ENCODE measurements at places on chromosomes 3 and 15. TPM values are rescaled to one million over a fixed set of nuclear protein-coding genes. Genes with fewer than 3 reads are reported as not detected.

SLC7A14 gene
- 0.02 TPM for total RNA-seq

- no peak for DNase-seq
Measured at GRCh38 chr3:126607214-126607908, 47.6 kb downstream of the TXNRD3 start.

TMEM207 gene
- not detected for total RNA-seq

UBA5 gene
- 38.2 TPM for total RNA-seq

DNA sequence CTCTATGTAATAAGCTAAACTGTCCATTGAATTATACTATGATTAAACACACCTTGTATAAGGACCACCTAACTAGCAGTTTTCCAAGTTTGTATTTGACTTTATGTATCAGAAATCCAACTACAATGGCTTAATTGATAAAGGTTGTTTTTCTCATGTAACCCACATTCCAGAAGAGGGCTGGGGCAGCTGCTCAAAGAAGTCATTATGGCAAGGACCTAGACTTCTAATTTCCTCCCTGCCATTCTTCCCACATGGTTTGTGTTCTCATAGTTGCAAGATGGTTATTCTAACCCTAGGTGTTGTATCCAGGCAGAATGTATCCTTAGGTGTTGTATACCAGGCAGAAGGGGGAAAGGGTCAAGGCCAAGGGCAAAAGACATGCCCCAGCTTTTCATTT is 35.7 kb downstream of the GPR176 start:
- DNase-seq = no peak

LRRN1 gene
- 2.2 TPM for total RNA-seq

CFAP20DC gene
- 3.1 TPM for total RNA-seq

DNA sequence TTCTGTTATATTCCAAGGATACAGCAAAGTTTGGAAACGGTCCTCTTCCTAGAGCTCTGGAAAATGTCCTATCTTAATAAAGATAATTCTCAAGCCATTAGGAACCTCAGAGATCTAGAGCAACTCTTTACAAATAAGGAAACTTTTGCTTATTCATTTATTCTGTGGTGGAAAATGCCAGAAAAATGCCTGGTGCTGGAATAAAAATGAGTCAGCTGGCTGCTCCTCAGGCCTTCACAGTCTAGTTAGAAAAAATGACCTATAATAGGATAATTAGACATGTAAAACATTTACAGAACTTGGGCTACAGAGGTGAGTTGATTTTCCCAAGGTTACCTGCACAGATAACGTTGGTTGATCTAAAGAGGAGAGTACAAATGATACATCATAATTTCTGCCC is 372.5 kb downstream of the NLGN1 start:
- no peak for DNase-seq

DNA sequence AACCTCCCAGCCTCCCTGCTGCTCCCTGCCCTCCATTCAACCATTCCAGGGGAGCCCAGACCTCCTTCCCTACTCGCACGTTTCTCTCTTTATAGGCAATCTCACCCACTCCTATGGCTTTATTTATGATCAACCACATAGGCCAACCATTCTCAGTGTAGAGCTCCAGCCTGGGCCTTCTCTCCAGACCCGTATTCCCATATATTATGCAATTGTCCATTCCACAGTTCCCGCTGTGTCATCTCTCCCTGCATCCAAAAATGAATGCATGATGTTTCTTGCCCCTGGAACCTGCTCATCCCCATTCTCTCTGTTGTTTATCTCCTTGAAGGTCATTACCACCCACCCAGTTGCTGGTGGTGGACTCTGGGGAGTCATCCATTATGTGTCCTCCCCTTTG is 140.7 kb downstream of the LIPC start:
- no peak for DNase-seq

DNA sequence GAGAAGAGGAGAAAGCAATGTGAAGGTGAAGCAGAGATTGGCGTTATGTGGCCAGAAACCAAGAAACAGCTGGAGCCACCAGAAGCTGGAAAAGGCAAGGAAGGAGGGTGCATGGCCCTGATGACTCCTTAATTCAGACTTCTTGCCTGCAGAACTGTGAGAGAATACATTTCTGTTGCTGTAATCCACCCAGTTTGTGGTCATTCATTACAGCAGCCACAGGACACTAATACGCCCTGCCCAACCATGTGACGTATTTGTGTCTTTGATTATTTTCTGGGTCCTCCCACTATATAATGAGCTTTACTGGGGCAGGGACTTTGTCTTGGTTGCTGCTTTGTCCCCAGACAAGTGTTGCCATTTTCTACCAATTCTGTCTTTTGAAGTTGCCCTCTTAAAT is 64.5 kb upstream of the MITF start:
- no peak for DNase-seq

LRRC3B gene
- total RNA-seq = not detected

DNA sequence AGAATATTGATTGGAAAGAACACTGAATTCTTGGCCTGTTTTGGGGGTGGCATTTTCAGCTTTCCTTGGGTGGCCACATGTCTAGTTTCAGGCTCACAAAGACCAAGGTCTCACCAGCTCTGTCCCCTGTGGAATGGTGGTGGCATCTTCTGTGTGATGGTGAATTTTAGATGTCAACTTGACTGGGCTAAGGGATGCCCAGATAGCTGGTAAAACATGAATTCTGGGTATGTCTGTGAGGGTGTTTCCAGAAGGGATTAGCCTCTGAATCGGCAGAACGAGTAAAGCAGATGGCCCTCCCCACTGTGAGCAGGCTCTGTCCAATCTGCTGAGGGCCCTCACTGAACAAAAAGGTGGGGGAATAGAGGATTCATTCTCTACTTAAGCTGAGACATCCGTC is 34.4 kb upstream of the MYZAP start:
- DNase-seq = no peak

CPNE9 gene
- total RNA-seq = not detected

CCDC12 gene
- 23.3 TPM for total RNA-seq

UNC13C gene
- 1.1 TPM for total RNA-seq

DNA sequence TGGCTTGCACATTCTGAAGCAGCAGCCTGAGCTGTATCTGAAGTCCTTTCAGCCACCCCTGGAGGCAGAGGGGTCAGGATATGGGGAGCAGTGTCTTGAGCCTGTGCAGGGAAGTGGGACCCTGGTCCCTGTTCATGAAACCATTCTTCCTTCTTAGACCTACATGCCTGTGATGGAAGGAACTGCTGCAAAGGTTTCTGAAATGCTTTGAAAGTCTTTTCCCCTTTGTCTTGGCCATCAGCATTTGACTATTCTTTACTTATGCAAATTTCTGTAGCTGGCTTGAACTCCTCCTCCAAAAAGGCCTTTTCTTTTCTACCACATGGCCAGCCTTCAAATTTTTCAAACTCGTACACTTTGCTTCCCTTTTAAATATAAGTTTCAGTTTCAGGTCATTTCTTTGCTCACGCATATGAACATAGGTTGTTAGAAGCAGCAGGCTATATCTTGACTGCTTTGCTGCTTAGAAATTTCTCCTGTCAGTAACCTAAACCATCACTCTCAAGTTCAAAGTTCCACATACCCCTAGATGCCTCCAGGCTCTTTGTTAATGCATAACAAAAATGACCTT is 62.3 kb downstream of the GALK2 start:
- DNase-seq = no peak

- DNase-seq = no peak
Measured at GRCh38 chr3:34218706-34219385, 420.4 kb downstream of the PDCD6IP start.

DNA sequence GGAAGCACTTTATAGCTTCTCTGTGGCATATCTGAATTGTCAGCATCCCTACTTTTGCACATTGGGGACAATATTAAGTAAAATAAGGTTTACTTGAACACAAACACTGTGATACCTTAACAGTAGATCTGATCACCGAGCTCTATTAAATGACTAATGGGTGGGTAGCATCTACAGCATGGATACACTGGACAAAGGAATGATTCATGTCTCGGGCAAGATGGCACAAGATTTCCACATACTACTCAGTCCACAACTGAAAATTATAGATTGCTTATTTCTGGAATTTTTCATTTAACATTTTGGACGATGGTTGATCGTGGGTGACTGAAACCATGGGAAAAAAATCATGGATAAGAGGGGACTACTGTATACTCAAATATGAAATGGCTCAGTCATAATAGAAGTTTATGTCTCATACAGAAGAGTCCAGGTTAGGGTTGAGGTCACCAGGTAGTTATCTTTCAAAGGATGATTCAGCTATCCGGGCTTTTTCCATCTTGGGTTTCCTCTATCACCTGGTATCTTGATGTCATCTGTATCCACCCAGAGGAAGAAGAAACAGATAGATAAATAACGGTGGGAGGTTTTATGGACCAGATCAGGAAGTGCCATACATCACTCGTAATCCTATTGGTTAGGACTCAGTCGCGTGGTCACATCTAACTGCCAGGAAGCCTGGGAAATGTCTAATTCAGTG is 320.0 kb upstream of the RARB start:
- no peak for DNase-seq

- DNase-seq = no peak
Measured at GRCh38 chr15:92954578-92954977, 54.5 kb downstream of the CHD2 start.

- no peak for DNase-seq
Measured at GRCh38 chr3:183984749-183985729, 32.6 kb downstream of the ABCC5 start.

DNA sequence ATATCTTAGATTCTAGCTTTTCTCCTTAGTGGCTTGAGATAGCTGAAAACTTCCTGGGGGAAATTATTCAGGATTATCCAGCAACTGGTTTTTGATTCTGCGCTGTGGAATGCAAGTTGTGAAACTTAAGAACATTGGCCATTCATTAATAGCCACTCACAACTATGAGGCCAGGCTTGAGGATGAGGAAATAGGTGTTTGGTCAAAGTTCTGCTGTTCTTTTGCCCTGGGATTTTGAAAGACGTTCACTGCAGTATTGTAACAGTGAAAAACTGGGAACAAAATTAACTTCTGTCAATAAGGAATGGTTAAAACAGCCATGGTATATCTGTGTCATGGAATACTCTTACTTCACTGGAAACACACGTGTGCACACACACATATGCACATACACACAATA is 44.1 kb downstream of the CTXND1 start:
- no peak for DNase-seq

ZNF660 gene
- 5.3 TPM for total RNA-seq

SAXO2 gene
- total RNA-seq = 5.1 TPM

GRCh38 chr3:43742920-43743319 is 52.2 kb downstream of the ABHD5 start:
- no peak for DNase-seq

- no peak for DNase-seq
Measured at GRCh38 chr15:53534105-53534839, 225.2 kb downstream of the WDR72 start.

- DNase-seq = no peak
Measured at GRCh38 chr3:89851974-89852621, 744.7 kb downstream of the EPHA3 start.

DNA sequence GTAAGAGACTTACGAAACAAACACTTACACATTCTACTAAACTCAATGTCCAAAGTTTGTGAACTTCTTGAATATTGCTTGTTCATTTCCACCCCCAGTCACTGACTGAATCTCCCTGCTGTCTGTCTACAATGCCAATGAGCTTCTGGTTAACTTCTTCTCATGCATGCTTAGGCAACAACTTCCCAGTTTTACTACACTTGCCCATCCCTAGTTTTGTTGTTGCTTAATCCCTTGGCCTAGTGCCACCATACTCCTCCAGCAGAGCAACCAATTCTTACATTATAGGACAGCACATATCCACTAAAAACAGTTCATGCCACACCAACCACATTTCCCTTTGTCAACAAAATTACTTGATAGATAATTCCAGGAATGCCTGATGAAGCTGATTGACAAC is 40.9 kb upstream of the CCR2 start:
- DNase-seq = no peak

- DNase-seq = no peak
Measured at GRCh38 chr3:120171134-120171873, 77.1 kb upstream of the GSK3B start.

DNA sequence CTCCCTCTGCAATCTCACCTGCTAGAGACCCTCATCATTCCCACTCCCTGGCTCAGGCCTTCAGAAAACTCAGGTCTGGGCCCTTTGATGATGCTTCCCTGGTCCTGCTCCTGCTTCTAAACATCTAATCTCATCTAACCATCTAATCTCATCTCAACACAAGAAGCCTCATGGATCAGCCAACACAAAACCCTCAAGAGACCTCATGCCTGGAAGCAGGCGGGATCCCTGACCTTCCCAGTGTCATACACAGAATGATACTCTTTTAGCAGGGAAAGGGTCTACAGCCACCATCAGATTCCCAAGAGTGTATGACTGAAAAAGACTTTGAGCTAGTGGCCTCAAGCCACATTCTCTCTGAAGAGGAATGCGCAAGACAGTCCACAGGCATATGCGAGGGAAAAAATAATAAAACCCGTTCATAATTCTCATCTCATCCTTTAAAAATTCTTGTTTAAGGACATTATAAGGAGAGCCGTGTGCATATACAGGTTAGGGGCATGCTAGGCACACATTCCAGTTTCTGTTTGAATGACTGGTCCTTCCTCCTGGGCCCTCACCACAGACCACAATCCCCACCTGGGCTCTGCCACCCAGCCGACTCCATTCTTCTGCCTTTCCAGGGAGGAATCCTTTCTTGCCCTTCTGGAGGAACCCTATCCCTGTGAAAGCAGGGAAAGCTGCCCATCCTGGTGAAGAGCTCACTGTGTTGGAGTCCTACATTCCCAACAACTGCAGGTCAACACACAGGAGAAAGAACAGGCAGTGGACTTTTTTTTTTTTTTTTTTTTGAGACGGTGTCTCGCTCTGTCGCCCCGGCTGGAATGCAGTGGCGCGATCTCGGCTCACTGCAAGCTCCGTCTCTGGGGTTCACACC is 2.2 kb downstream of the ZXDC start:
- no peak for DNase-seq

- no peak for DNase-seq
Measured at GRCh38 chr3:185330644-185331043, 32.3 kb upstream of the MAP3K13 start.

DNA sequence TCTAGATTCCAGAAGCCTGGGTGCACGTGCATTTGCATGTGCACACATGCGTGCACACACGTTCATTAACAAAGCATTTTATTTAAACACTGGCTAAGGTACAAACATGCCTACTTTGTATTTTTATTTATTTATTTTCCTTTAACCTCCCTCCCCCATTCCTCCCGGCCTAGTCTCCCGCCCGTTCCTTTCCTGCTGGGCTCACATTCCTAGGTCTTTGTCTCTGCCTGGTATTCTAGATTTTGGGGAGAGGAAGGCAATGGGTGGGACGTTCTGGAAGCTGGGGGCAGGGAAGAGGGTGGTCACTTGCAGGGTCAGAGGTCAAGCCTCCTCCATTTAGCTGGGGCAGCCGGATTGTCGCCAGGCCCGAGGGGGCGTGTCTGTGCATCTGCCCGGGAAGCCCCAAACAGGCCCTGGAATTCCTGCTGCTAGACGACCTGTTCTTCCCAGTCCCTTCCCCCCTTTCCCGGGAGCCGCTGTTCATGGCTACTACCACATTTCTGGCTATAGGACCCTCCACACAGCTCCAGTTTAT is 51.8 kb downstream of the TRIM71 start:
- DNase-seq = no peak

DNA sequence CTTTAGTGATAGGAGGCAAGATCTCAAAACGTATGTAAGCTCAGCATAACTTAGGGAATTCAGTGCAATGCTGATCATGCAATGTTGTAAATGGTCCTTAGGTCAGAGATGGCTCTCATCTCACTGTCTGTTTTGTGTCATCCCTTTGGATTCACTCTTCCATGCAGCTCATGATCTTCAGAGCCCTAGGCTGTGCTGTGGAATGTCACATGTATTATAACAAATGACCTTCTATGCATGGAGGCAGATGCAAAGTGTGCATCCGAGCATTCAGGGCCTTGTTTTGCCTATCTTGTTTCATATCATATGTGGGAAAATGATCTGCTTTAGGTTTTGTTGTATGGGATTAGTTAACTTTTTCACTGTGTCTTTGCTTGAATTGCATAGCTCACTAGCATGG is 40.5 kb upstream of the PDZRN3 start:
- no peak for DNase-seq

Measured in chondrocyte (in vitro differentiated cells).